ENCODE measurements at places on chromosomes 5 and 9. TPM values are rescaled to one million over a fixed set of nuclear protein-coding genes. Genes with fewer than 3 reads are reported as not detected.

Gene ZBED3
- 0.59 TPM for total RNA-seq

Gene CCDC192
- not detected for total RNA-seq

Gene MTAP
- 22.5 TPM for total RNA-seq

Gene KIAA1958
- total RNA-seq = 3.1 TPM

Gene SMIM33
- total RNA-seq = 0.54 TPM

Gene ADAMTS16
- total RNA-seq = not detected

Gene INSL6
- not detected for total RNA-seq

Gene DPYSL3
- total RNA-seq = 1.1 TPM

Gene FGF10
- total RNA-seq = not detected

Gene PDLIM7
- 7.8 TPM for total RNA-seq

Gene IGFBPL1
- total RNA-seq = not detected

Gene LVRN
- total RNA-seq = not detected

Gene ANKRD33B
- total RNA-seq = 6.6 TPM

Gene DAB2
- total RNA-seq = 4.2 TPM

Gene AIF1L
- total RNA-seq = 0.12 TPM

Gene BARHL1
- not detected for total RNA-seq

Gene LPAR1
- not detected for total RNA-seq

Gene CHSY3
- total RNA-seq = not detected

Gene PHF24
- total RNA-seq = not detected

Gene ADGRD2
- not detected for total RNA-seq

Gene CDKN2AIPNL
- total RNA-seq = 13.5 TPM

Gene GRIN3A
- 0.05 TPM for total RNA-seq

Gene LAMC3
- 0.99 TPM for total RNA-seq

Gene CYLC2
- total RNA-seq = not detected

Gene HTR1A
- not detected for total RNA-seq

Gene OR1Q1
- total RNA-seq = 0.72 TPM

Gene TRPM6
- total RNA-seq = 0.17 TPM

Gene SHC3
- total RNA-seq = not detected

Gene SEMA5A
- 2.8 TPM for total RNA-seq

Gene OR1J2
- 0.42 TPM for total RNA-seq

Gene NR4A3
- total RNA-seq = 84.1 TPM

Gene SPAG8
- 0.99 TPM for total RNA-seq
